ENCODE measurements at places on chromosomes 4 and X. TPM values are rescaled to one million over a fixed set of nuclear protein-coding genes. Genes with fewer than 3 reads are reported as not detected.

DNA sequence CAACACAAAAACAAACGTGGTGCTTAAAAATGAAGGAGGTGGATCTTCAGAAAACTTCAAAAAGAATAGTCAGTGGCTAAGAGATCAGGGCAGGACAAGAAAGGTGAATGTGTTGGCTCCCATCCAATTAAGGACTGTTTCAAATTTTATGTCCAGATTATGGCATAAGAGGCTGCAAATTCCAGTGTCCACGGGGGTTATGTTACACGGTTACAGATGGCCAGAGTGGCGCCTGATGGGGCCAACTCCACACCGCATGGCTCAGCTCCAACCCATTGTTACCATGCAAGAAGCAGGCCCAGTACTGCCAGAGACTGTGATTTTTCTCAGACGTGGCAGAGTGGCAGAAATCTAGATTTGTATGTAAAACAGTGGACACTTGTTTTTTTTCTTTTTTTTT, 168.4 kb upstream of the TENM3 start:
- no peaks in the 10 kb centered on the region for H3K27me3 ChIP-seq
- DNase-seq: no peak
- H3K4me1 ChIP-seq: no peaks in the 10 kb centered on the region
- H3K4me3 ChIP-seq: no peak overlapping the region
- H3K27ac ChIP-seq: no peak overlapping the region

DNA sequence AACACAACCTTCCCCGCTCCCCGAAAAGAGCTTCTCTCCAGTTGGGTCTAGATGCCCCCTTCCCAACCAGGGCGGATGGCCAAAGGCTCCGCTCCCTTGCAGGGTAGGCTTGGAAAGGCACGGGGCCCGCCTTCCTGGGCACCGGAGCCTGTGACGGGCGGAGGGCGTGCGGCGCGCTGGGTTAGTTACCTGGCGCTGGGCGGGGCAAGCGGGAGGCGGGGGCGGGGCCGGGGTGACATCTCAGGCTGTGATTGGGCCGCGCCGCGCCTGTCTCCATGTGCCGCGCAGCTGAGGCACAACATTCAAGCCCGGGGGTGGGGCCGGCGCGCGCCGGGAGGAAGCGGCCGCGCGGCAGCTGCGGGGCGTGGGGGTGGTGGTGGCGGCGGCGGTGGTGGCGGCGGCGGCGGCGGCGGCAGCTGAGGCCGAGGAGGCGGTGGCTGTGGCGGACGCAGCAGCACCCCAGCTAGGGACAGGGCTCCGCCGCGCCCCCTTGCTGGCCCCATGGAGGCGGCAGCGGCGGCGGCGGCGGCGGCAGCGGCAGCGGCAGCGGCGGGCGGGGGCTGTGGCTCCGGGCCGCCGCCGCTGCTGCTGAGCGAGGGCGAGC, at the start of gene REPS2:
Gene REPS2 (plus strand): TSS at position 298 of the 604 bp plus-strand sequence. CDS start 204 bp downstream, at position 502.
- peaks cover 3% of the 10 kb centered on the region for H3K4me1 ChIP-seq
- H3K27ac ChIP-seq: no peak within 1 kb of the TSS
- H3K27me3 ChIP-seq: no peaks in the 10 kb centered on the region

DNA sequence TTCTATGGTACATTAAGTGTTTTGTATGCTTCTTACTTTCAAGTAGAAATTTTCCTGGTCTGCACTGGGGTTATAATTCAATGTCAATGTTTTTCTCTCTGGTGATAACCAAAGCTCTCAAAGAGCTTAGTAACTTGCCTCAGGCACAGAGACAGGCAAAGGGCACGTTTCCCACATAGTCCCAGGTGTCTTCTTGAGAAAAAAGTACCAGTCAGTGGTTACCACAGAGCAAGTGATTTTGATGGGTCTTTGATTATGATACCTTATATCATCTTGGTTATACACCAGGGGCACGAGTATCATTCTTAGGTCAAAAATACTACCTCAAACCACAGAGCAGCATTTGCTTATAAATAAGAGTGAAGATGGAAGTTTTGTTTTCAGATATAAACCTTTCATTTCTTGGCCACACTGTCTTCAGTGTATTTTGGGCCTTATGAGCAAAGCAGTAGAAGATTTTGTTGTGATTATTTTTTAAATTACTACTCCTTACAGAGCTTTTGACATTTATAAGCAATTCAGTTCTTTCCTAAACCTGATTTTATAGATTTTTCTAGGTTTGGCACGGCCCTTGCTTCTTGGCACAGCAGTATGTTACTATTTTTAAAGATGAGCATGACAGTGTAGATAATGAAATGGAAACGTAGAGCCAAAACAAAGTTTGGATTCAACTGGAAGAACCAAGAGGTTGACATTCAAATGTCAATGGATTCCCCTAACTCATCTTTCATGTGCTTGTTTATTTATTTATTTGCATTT, 85.3 kb upstream of the TLL1 start:
- no peaks in the 10 kb centered on the region for H3K27me3 ChIP-seq
- H3K4me1 ChIP-seq: no peaks in the 10 kb centered on the region
- no peak for DNase-seq
- no peak overlapping the region for H3K4me3 ChIP-seq

DNA sequence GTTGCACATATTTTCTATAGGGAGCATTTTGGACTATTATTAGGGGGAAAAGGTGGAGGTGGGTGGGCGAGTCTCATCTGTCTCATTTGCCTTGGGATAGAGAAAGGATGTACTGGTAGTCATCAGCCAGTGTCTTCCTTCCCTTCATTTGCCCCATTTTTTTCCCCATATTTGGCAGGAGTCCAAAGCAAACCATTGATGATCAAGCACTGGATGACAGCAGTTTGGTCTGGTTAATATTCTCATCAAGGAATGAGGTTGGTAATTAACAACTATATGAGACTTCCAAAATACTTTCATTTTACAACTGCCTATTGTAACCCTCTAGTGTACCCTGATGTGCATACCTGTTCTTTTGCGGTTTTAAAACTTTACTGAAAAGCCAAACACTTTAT, 22.6 kb upstream of the IGFBP7 start:
- no peak overlapping the region for H3K27ac ChIP-seq
- H3K36me3 ChIP-seq: no peaks in the 10 kb centered on the region
- H3K4me1 ChIP-seq: peaks cover 14% of the 10 kb centered on the region
- peak; percentile 33 for DNase-seq

- no peak overlapping the region for H3K27ac ChIP-seq
- DNase-seq: no peak
- no peaks in the 10 kb centered on the region for H3K36me3 ChIP-seq
- peaks cover 6% of the 10 kb centered on the region for H3K4me1 ChIP-seq
These were observed 62.4 kb downstream of the C4orf50 start for GRCh38 chr4:5955856-5956255.

DNA sequence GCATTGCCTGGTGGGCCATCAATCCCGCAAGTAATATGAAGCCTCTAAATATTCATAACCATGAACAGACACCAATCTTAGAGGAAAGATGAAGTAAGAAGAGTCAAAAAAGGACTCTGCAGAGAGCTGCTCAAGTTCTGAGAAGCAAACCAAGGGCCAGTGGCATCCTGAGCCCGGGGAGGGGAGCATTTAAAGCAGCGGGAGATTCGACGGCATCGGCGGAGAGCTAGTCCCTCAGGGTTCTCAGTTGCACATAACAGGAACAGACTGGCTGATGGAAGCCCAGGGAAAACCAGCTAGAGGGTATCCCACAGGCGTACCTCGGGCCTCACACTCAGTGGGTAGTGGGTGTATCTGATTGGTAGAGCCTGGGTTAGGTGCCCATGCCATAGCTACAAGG, 4.9 kb upstream of the PNMA6E start:
- no peak overlapping the region for H3K27ac ChIP-seq
- no peak overlapping the region for H3K4me3 ChIP-seq
- H3K36me3 ChIP-seq: no peaks in the 10 kb centered on the region
- peaks cover 2% of the 10 kb centered on the region for H3K4me1 ChIP-seq
- DNase-seq: no peak

GRCh38 chr4:185865901-185866328, 53.9 kb upstream of the SORBS2 start:
- H3K36me3 ChIP-seq: no peaks in the 10 kb centered on the region
- no peak overlapping the region for H3K27ac ChIP-seq
- no peaks in the 10 kb centered on the region for H3K27me3 ChIP-seq

- no peak for DNase-seq
- H3K4me1 ChIP-seq: no peaks in the 10 kb centered on the region
- H3K36me3 ChIP-seq: no peaks in the 10 kb centered on the region
- no peak overlapping the region for H3K4me3 ChIP-seq
These were observed 64.9 kb upstream of the SOD3 start for GRCh38 chr4:24730256-24731001.

GRCh38 chrX:19595043-19595677, 79.9 kb upstream of the MAP3K15 start:
- no peaks in the 10 kb centered on the region for H3K4me1 ChIP-seq
- H3K4me3 ChIP-seq: no peak overlapping the region
- no peaks in the 10 kb centered on the region for H3K27me3 ChIP-seq

DNA sequence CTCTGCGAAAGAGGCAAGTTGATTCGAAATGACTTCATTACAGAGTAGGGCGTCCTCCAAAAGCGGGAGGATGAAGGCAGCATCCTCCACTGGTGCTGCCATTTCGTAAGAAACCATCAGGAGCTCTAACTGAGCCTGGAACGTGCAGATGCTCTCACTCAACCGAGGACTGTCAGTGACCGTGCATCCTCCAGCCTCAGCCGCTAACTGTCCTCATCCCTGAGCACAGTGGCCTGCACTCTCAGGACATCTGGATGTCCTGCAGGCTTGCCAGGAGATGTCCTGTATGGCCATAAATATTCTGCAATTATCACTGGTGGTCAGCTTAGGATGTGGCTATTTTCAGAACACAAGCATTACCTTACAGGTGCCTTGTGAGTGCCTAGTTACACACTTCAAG, 107.1 kb upstream of the ADRA2C start:
- no peak overlapping the region for H3K27ac ChIP-seq
- no peaks in the 10 kb centered on the region for H3K36me3 ChIP-seq
- H3K4me1 ChIP-seq: no peaks in the 10 kb centered on the region
- no peak for DNase-seq
- H3K27me3 ChIP-seq: no peaks in the 10 kb centered on the region

DNA sequence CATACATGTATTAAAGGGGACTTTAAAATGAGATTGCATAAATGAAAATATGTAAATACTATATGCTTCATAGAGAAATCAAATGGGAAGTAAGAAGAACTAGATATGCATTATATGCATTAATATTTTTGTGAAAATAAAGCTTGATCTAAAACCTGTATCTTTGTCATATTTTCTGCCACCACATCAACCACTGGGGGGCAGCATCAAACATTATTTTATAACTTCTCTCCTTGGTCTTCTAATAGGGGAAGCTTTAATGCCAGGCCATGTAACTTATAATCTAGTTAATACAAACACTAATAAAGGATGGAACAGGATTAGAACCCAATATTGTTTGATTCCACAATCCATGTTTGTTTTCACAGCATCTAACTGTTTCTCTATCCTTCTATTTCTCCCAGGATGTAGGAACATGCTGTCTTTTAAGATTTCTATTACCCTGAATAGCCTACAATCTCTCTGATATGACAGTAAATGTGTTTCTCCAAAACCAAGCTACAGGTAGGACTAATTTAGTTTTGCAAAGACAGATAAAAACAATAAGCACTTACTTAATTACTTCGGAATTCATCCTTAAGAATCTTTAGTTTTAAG, 10.0 kb downstream of the QRFPR start:
- no peaks in the 10 kb centered on the region for H3K4me1 ChIP-seq
- no peak overlapping the region for H3K4me3 ChIP-seq
- DNase-seq: peak; percentile 53
- peaks cover 7% of the 10 kb centered on the region for H3K27me3 ChIP-seq
- H3K36me3 ChIP-seq: no peaks in the 10 kb centered on the region

DNA sequence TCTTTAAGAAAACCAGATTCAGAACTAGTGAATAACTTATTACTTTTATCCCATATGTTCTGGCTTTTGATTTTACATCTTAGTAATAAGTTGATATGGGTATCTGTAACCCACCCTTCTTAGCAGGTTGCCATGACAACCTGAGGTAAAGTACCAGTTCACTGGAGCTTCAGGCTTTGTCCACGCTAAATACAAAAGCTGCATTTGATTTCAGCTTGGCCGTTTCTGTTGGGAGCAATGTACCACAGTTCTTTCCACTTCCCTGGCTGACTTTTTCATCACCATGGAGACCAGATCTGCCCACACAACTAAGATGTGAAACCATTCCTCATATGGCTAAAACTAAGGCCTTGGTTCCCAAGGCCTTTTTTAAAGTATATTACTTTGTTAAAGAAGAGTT, 26.1 kb downstream of the KLHL34 start:
- H3K4me1 ChIP-seq: no peaks in the 10 kb centered on the region
- no peak overlapping the region for H3K4me3 ChIP-seq
- no peak overlapping the region for H3K27ac ChIP-seq
- H3K36me3 ChIP-seq: no peaks in the 10 kb centered on the region

DNA sequence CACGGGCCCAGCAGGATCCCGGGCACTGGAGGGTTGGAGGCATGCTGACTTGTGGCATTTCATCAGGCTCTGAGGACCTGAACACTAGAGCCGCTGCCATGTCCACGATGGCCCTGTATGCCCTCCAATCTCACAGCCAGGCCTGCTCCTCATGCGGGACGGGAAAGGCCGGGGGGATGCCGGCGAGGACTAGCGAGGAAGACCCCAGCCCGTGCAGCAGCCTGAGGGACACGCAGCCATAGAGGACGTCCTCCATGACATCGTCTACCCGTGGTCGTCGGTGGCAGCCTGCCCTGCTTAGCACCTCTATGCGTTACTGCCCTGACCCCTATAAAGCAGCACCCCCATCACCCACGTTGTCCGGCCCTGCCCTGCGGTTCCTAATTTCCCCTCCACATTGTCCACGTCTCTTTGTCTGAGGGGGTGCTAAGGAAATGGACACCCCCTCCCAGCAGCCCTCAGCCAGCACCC, 32.6 kb downstream of the HMX1 start:
- H3K4me1 ChIP-seq: no peaks in the 10 kb centered on the region
- H3K36me3 ChIP-seq: no peaks in the 10 kb centered on the region
- no peak overlapping the region for H3K27ac ChIP-seq
- no peaks in the 10 kb centered on the region for H3K27me3 ChIP-seq
- DNase-seq: no peak

- no peak for DNase-seq
- no peaks in the 10 kb centered on the region for H3K27me3 ChIP-seq
These were observed 1344.3 kb downstream of the ADGRL3 start for GRCh38 chr4:62544428-62544827.

DNA sequence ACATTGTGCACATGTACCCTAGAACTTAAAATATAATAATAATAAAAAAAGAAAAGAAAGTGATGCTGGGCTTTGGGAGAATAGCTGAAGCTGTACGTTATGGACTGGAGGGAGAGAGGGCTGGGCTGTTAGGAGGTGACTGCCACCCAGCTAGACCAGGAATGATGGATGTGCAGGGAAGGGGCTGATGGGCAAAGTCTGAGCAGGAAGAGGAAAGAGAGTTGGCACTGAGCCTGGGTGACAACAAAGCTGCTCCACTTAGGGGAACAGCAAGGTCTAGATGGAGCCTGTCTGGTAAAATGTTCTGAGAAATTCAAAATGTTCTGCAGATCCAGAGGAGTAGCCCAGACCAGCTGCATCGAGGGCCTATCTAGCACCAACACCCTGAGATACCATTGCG, 32.3 kb downstream of the MED28 start:
- H3K4me3 ChIP-seq: no peak overlapping the region
- no peak overlapping the region for H3K27ac ChIP-seq
- DNase-seq: no peak
- no peaks in the 10 kb centered on the region for H3K4me1 ChIP-seq

Gene DNASE1L1
- 47.5 TPM for total RNA-seq

Gene SH3RF1
- 24.9 TPM for total RNA-seq

Gene FRAS1
- 3.6 TPM for total RNA-seq

Gene DTHD1
- not detected for total RNA-seq

Gene MAOB
- not detected for total RNA-seq

Gene TMEM271
- not detected for total RNA-seq

- no peaks in the 10 kb centered on the region for H3K27me3 ChIP-seq
- no peaks in the 10 kb centered on the region for H3K36me3 ChIP-seq
- H3K27ac ChIP-seq: no peak overlapping the region
These were observed 377.4 kb downstream of the SMARCA1 start for GRCh38 chrX:129145840-129146272.

Gene GPR173
- 11.3 TPM for total RNA-seq
